Dorsolateral prefrontal cortex (tissue), 122 donors: ENCODE measurements at places on chromosomes 5 and 9.

- no peak for DNase-seq
Observed at GRCh38 chr9:13412331-13412730, 132.8 kb upstream of the MPDZ start.

DNA sequence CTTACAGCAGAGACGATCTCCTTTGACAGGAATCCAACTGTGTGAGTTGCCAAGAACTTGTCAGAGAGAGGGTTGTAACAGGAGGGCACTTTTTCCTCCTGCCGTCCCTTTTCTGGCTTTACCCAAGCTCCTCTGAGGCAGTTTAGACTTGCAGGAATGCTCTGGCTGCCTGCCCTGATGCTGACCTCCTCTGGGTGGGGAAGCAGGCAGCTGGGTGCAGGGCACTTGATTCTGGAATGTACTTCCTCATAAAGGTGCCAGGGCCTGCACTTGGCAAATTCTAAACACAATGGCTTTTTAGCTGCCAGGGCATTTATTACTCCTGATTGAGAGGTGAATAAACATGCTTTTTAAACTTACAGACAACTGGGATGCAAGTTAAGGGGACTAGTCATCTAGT is 190.4 kb downstream of the EPB41L4A start:
- DNase-seq: no peak

DNA sequence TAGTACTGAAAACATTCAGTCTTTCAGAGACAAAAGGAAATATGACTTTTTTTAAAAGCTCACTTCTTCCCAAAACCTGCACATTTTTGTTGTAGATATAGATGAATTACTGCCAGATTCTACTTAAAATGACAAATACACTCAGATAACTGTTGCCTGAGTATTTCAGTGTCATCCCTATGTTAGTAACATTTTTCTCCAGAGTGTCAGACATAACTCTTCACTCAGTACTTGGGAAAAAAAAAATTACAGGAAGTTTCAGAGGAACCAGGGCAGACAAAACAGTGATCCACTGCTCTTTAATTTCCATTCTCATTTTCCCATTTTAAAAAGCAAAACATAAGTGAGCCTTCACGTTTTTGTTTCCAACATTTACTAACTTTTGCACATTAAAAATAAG is 79.3 kb upstream of the ITGA1 start:
- DNase-seq: no peak

DNA sequence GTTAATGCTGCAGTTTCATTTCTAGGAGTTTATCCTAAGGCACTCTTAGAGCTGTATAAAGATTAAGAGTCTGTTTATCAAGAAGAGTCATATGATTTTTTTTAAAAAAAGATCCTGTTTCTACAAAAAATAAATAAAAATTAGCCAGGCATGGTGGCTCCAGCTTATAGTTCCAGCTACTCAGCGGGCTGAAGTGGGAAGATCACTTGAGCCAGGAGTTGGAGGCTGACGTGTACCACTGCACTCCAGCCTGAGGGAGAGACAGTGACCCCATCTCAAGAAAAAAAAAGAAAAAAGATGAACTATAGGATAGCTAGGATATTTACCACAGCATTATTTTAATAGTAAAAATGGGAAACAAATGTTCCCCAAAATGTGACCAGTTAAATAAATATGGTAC is 3.3 kb upstream of the UBE2D2 start:
- no peak for DNase-seq

DNA sequence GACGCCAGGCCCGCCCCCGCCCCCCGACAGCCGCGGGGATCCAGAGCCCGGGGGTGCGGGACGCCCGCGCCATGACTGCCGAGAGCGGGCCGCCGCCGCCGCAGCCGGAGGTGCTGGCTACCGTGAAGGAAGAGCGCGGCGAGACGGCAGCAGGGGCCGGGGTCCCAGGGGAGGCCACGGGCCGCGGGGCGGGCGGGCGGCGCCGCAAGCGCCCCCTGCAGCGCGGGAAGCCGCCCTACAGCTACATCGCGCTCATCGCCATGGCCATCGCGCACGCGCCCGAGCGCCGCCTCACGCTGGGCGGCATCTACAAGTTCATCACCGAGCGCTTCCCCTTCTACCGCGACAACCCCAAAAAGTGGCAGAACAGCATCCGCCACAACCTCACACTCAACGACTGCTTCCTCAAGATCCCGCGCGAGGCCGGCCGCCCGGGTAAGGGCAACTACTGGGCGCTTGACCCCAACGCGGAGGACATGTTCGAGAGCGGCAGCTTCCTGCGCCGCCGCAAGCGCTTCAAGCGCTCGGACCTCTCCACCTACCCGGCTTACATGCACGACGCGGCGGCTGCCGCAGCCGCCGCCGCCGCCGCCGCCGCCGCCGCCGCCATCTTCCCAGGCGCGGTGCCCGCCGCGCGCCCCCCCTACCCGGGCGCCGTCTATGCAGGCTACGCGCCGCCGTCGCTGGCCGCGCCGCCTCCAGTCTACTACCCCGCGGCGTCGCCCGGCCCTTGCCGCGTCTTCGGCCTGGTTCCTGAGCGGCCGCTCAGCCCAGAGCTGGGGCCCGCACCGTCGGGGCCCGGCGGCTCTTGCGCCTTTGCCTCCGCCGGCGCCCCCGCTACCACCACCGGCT is 1.0 kb downstream of the FOXE1 start:
- no peak for DNase-seq

DNA sequence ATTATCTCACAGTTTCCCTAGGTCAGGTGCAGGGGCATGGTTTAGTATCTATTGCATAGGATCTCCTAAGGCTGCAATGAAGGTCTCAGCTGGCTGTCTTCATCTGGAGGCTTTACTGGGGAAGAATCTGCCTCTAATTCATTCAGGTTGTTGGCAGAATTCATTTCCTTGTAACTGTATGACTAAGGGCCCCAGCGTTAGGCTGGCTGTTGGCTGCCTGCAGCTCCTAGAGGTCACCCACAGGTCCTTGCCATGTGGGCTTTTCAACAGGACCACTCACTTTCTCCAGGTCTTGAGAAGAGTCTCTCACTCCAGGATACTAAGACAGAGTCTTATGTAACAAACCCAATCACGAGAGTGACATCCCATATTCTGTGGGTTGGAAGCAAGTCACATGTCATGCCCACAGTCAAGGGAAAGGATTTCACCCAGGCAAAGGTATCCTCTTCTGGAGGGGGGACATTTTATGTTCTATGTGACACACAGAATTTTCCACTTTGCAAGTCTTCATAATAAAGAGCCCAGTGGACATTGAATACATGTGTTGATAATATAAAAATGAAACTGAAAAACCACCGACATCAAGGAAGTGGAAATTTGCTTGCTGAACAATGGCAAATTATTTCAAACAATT is 38.2 kb downstream of the HMHB1 start:
- DNase-seq: no peak

GRCh38 chr5:133145436-133146170 is 93.8 kb downstream of the HSPA4 start:
- DNase-seq: no peak
